ENCODE measurements at places on chromosomes 13 and 19.

- DNase-seq, result no peak
Measured at GRCh38 chr19:39416152-39417120, 4.0 kb downstream of the PLEKHG2 start.

GRCh38 chr19:28234637-28235036 is 978.3 kb downstream of the UQCRFS1 start:
- DNase-seq, result no peak

- DNase-seq, result no peak
Measured at GRCh38 chr13:41655997-41656396, 198.6 kb downstream of the RGCC start.

DNA sequence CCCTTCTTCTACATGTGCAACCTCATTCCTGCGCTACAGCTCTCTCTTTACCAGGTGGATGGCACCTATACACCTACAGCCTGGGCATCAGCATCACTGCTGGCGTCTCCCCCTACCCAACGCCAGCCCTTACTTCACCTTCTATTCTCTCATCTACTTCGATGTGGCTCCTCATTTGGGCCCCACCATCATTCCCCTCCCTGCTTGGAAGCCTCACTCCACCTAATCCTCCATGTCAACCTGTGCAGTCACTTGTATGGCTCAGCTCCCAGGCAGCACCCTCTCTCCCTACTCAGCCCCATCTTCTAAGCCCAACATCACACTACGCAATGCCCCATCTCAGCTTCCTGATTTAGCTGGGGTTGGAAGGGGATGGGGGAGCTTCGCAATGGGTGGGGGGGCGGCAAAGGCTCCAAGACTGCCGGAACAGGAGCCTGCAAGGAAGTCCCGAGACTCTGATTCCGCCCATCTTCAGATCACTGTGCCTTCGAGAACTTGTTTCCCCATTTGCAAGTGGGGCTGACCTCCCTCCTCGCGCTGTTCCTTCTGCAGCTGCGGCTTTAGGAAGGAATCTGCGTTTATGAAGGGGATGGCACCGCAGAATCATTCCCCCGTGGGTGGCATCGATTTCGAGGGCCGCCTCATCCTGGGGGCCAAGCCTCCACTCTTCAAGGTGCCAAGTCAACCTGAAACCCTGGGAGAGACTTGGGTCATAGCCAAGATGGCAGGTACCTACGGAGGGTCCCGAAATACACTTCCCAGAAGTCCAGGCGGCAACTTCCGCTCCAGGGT is 913 bp downstream of the MZF1 start:
- DNase-seq, result no peak

DNA sequence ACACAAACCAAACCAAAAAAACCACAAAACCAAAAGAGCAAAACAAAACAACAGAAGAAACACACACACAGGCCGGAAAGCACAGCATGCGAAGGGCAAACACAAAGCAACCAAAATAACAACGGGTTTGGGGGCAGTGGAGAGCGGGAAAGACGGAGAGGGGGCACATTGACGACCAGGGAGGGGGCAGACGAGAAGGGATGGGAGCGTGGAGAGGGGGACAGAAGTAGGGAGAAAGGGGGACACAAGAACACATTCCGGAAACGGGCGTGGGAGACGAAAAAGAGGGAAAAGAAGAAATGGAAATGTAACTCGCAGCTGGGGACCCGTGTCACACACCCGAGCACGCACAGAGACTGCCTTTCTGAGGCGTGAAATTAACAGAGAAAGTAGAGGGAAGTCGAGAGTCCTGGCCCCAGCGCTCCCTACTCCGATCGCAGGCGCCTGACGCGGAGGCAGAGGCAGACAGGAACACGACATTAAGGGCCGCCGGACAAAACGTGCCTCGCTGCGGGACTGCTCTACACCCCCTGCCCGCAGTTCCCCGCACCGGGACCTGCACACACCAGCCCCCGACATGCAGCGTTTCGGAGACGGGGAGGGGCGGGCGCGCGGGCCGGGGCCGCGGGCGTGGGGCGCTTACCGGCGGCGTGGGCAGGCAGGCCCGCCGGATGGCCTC is 652 bp downstream of the POU4F1 start:
- DNase-seq, result no peak

GRCh38 chr13:37410316-37410715 is 188.3 kb downstream of the POSTN start:
- DNase-seq, result no peak

DNA sequence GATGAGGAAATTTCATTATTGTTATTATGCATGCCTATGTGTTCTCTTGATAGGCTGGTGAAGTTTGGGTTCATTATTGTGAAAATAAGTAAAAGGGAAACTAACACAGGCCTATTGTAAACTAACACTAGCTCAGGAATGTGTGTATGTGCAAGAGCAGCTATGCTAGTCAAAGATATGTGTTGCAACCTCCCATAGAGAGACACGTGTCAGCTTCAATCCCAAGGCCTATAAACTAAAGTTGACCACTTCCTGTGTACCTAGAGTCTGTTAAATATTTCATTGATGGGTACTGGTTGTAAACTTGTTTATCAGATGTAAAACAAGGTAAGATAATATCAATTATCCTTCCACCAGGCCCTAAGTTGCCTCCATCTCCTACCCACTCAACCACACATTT is 44.7 kb upstream of the ZNF30 start:
- DNase-seq, result no peak

DNA sequence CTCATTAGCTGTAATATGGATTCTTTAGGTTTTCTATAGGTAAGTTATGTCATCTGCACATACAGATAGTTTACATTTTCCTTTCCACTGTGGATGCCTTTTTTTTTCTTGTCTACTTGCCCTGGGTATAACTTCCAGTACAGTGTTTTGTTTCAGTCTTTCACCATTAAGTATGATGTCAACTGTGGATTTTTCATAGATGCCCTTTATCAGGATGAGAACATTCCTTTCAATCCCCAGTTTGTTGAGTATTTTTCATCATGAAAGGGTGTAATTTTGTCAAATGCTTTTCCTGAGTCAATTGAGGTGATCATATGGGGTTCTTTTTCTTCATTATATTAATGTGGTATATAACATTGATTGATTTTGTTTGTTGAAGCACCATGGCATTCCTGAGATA is 43.6 kb upstream of the SACS start:
- no peak for DNase-seq

GRCh38 chr19:48806518-48806817 is 4.4 kb downstream of the BCAT2 start:
- DNase-seq, result peak; percentile 81

GRCh38 chr19:32223595-32224370 is 121.6 kb upstream of the ZNF507 start:
- DNase-seq, result no peak

DNA sequence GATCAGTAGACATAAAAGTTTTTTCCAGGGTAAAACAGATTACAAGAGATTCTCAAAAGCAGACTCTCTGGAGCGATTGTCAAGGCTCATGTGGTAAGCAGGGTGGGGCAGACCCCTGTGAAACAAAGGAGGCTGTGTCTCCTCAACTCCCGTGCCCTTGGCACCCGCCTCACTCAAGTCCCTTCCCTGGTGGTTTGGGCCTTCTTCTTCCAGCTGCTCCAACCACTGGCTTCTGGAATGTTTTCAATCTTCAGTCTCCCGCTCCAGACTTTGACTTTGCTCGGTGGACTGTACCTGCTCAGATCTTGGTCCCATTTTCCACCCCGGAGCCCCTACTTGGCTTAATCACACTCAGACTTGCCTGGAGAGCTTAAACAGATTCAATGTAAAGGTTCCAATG is 74.8 kb upstream of the STK24 start:
- no peak for DNase-seq

- DNase-seq, result no peak
Measured at GRCh38 chr19:3618811-3619630, 7.6 kb downstream of the CACTIN start.

DNA sequence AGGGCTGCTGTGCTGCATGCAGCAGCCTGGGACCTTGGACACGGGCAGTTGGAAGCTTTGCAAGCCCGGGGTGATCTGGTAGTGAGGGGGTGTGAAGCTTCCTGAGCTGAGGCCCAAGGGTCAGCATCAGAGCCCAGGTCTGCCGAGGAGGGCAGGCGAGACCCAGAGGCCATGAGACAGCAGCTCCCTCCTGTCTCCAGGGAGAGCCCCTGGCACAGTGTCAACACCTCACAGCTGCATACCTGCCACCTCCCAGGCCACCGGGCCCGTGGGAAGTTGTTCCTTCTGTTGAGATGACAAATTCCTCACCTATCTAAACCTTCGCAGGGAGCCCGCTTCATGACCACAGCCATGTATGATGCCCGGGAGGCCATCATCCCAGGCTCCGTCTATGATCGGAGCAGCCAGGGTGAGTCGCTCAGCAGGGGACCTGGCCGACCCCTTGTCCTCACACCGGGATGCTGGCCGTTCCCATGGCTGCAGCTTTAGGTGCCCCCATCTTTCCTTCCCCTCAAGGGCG is 32.1 kb downstream of the CERS1 start:
- DNase-seq, result no peak

DNA sequence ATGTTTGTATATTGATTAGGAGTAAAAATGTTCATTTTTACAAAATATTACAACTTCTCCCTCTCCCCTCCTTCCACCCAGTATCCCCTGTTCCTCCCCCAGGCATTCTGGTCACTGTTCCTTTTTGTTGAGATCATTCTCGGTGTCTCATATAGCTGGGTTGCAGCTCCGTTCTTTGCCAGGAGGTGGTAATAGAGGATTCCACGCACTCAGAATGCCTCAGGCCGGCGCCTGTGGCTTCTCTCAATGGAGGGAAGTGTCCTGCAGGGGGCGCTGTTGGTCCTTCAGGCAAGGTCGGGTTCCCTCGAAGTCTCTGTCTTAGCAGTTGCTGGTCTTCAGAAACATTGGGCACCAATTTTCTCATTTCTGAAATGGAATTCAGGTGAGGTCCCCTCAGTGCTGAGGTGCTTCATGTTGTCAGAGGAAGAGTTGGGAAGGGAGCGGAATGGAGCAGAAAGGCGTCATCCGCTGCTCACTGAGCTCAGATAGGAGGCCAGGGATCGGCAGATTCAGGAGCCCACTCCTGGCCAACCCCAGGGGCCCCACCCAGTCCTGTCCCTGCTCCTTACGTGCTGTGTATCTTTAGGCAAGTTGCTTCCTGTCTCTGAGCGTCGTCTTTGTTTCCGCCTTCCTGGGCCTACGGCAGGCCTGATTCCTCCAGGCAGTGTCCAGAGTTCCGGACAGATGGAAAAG is 10.3 kb upstream of the GARIN5A start:
- peak; percentile 10 for DNase-seq

GRCh38 chr13:29164116-29164515 is 344.0 kb downstream of the MTUS2 start:
- DNase-seq, result no peak

GRCh38 chr13:85710545-85710944 is 88.7 kb downstream of the SLITRK6 start:
- DNase-seq, result no peak

DNA sequence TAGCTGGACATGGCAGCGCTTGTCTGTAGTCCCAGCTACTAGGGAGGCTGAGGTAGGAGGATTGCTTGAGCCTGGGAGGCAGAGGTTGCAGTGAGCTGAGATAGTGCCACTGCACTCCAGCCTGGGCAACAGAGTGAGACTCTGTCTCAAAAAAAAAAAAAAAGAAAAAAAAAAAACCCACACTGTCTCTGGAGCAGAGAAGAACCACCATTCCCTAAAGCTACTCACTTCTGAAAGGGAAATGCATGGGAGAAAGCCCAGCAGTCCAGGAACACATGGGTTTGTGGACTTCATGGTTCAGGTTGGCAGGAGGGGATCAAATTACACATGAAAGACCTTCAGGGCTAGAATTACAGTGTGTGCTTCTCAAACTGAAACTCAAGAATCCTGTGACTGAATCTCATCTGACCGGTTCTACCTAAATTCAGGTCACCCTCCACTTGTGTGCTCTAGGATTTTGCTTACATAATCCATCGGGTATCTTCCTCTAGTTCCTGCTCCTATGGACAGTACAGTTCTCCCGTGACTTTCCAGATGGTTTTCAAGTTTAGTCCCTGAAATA is 30.2 kb upstream of the CPB2 start:
- no peak for DNase-seq

- DNase-seq, result no peak
Measured at GRCh38 chr13:52905701-52906100, 57.3 kb upstream of the PCDH8 start.

DNA sequence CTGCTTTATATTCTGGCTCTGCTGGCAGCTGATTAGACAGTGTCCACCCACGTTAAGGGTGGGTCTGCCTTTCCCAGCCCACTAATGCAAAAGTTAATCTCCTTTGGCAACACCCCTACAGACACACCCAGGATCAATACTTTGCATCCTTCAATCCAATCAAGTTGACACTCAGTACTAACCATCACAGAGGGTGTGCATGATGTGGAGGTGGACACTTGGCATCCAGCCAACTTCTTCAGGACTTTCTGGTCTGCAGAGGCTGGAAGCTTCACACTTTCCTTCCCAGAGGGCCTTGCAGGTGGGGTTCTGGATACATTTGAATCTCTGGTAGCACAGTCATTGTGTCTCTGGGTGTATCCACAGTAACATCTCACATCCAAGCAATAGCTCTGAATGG is 18.9 kb upstream of the IGFL1 start:
- DNase-seq, result peak; percentile 70

- DNase-seq, result no peak
Measured at GRCh38 chr13:44755872-44756271, 179.7 kb upstream of the TSC22D1 start.

DNA sequence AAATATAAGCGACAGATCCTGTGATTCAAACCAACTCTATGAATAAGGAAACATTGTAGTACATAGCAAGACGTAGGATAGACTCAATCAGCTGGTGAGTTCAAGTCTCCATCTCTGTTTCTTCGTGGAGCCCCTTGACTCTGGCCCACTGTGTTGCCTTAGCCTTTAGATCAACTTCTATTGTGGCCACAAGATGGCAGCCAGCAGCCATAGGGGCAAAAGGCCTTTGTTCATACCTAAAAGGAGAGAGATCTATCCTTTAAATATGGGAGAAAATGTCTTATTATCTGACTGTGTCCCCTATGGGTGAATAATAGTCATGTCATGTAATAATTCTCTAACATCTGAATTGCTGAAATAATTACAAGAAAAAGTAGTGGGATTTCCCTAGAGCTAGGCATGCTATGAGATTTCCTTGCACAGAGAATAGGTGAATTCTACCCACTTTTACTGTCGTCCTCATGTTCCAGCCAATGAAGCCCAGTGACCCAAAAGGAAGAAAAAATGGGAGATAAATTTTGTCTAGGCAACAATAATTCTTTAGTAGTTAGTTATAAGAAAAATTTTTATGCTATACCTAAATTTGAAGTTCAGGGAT is 129.4 kb downstream of the PCDH20 start:
- DNase-seq, result no peak

- DNase-seq, result no peak
Measured at GRCh38 chr13:62933809-62934208, 1518.2 kb upstream of the PCDH20 start.

DNA sequence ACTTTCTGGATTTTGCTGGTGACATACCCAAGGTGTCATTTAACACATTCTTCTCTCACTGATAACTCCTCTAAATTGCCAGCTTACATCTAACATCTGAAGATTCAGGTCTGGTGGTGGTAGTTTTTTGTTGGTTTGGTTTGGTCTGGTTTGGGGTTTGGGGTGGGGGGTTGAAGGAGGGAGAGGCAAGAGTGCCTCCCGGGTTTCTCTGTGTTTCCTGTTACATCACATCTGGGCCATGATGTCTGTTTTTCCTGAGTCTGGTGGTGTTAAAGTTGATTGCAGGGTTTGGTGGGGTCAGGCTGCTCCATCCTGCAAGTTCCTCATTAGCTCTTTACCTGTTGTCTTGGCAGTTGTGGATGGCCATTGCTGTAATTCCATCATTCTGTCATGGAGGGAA is 155.8 kb upstream of the UBL3 start:
- DNase-seq, result no peak

- no peak for DNase-seq
Measured at GRCh38 chr19:42965176-42965575, 28.2 kb upstream of the PSG7 start.
